ENCODE measurements at places on chromosomes 13 and 19.

DNA sequence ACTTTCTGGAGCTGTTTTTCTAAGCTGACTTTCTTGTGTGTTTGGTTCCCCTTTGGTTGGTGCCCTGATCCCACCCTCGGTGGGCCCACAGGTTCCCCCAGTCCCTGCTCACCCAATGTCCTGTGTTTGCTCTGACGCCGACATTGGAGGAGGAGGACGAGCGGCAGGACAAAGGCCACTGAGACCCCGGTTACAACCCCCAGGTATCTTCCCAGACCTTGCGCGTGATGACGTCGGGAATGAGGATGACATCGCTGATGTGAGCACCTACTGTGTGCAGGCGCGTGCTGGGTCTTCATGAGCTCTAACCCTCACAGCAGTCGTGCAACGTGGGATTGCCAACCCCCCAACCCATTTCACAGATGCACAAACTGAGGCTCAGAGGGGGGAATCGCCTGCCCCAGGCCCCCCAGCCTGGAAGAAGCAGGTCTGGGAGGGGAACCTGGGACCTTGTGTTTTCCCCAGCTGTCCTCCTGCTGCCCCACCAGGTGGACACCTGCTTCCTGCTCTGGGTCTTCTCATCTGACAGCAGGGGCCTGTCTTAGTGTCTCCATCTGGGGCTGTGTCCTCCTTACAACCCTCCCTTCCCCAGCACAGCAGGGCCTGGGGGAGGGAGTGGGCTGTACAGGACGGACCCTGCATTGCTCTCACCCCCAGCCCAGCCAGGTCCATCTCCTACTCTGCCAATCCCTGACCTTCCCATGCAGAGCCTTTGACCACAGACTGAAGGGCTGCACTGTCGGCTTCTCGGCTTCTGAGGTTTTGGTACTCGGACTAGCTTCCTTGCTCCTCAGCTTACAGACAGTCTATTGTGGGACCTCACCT, 4.7 kb upstream of the LILRA6 start:
- no peak for DNase-seq

- no peak for DNase-seq
Measured at GRCh38 chr19:6891761-6892385, 4.5 kb downstream of the ADGRE1 start.

GRCh38 chr13:83085186-83085900, 796.9 kb downstream of the SLITRK1 start:
- DNase-seq: no peak

GRCh38 chr19:13363954-13364353, 142.3 kb downstream of the CACNA1A start:
- DNase-seq: no peak

DNA sequence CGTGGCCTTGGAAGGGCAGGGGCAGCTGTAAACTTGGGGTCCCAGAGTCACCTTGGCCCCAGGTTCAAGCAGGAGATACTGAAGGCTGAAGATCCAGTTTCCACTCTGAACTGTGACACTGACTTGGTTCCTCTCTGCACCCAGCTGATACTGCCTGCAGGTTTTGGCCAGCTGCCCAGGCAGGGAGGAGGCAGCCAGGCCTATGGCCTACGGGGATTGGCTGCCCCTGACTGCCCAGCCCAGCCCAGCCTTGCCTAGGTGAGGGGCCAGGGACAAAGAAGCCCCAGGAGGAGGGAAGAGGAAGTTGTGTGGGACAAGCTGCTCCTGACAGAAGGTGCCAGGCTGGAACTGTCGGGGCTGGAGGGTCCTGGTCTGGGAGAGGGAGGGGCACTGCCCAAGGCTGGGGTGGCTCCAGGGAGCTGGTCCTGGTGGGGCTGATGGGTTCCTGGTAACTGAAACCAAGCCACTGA, 51.7 kb upstream of the CYP4F8 start:
- no peak for DNase-seq

DNA sequence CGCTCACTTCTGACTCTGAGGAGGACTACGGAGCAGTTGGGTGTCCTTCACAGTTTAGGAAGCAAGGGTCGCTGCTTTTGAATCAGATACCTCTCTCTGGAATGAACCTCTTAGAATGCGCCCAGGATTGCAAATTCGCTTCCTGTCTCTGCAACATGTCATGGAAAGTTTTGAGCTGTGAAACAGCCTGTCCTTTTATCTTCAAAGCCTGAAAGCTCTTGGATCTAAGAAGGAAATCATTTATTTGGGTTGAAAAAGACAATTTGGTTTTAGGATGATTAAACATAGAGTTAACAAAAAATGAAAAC, 134.1 kb downstream of the KATNAL1 start:
- DNase-seq: no peak

DNA sequence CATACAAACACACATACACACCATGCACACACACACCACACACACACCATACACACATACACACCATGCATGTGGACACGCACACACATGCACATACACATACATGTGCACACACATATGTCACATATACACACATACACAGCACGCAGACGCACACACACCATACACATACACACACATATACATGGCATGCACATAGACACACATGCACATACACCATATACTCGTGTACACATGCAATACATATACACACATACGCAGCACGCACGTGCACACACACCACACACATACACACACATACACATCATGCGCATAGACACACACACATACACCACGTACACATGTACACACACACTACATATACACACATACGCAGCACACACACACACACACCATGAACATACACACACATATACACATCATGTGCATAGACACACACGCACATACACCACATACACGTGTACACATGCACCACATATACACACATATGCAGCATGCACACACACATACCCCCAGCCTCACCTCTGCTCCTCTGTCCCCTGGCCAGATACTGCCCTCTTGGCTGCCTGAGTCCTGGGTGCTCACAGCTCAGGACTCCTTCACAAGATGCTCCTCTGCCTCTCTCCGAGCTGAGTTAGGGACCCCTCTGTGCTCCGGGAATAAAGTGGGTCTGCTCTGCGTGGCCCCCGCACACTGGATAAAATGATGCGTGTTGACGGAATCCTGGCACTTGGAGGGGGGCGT, 70.9 kb upstream of the ARHGEF7 start:
- no peak for DNase-seq

DNA sequence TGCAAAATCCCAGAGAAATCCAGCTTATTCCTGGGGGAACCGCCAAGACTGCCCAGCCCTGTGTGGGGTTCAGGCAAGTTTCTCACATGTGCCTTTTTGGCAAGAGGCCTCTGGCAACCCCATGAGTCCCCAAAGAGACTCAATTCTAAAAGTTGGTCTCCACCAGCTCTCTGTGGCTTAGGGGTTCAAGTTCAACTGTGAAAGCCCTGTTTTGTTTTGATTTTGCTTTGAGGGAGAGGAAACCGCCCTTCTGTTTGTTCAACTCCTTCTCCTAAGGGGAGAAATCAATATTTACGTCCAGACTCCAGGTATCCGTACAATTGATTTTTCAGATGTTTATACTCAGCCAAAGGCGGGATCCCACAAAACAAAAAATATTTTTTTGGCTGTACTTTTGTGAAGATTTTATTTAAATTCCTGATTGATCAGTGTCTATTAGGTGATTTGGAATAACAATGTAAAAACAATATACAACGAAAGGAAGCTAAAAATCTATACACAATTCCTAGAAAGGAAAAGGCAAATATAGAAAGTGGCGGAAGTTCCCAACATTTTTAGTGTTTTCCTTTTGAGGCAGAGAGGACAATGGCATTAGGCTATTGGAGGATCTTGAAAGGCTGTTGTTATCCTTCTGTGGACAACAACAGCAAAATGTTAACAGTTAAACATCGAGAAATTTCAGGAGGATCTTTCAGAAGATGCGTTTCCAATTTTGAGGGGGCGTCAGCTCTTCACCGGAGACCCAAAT, 583 bp upstream of the LDLR start:
- no peak for DNase-seq

DNA sequence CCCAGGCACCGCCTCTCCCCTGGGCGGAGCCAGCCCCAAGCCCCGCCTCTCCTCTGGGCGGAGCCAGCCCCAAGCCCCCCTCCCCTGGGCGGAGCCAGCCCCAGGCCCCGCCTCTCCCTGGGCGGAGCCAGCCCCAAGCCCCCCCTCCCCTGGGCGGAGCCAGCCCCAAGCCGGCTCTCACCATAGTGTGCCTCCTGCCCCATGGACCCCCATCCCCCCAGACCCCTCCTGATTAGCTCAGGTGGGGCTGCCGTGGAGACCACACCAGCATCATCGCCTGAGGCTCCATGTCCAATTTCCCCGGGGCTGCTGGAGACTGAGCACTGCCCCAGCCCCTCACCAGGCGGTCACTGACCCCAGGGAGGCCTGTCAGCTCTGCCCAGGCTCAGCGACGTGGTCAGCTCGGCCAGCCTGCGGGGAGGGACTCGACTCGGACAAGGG, 4.2 kb upstream of the MADCAM1 start:
- peak; percentile 49 for DNase-seq

GRCh38 chr19:54233941-54234340, 8.6 kb downstream of the LILRA6 start:
- DNase-seq: no peak

GRCh38 chr19:3097442-3097871, 3.3 kb downstream of the GNA11 start:
- DNase-seq: no peak

DNA sequence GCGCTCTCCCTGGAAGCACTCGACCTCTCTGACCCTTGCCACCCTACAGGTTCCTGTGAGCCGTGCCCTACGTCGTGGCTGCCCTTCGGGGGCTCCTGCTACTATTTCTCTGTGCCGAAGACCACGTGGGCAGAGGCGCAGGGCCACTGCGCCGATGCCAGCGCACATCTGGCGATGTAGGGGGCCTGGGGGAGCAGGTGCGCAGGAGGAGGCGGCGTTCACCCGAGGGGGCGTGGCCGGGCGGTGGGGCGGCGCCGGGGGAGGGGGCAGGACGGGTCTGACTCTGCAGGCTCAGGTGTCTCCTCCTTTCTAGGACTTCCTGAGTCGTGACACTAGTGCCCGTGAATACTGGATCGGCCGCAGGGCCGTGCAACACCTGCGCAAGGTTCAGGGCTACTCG, 26.4 kb downstream of the CLEC4M start:
- peak; percentile 22 for DNase-seq

DNA sequence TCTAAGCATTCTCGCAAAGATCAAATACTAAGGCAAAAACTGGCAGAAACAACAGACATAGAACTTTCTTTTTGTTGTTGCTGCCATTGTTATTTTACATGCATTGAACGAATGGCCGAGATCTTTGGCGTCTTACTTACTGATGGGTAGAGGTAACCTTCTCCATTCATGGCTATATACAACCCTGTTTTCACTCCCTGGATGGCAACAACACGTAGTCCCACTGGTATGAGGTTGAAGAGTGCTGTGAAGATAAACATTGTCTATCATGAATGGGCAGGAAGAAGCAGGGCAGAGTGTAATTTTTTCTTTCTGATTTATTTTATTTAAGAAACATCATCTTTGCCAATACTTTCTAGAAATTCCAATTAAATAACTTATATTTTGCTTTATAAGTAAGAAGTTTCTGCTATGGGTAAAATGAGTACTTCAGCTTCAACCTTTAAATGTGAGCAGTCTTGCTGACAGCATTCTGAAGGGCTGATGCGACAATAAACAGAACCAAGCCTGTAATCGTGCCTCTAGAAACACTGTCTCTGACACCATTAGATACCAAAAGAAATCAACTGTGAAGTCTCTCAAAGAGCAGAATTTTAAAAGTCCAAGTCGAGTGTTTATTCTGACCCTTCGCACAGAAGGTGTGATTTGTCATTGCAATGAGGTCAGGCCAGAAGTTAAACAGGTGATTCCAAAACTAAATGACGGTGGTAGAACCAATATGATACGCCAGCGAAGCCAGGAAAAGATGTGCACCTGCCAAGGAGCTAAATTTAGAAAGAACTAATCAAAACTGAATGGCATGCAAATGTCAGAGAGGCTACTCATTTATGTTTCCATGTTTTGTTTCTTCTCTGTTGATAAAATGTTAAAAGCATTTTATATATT, 416.4 kb downstream of the ITGBL1 start:
- no peak for DNase-seq

GRCh38 chr19:16193466-16193865, 4.2 kb upstream of the AP1M1 start:
- DNase-seq: no peak

- DNase-seq: no peak
Measured at GRCh38 chr19:21398851-21399250, 1.9 kb downstream of the ZNF493 start.

DNA sequence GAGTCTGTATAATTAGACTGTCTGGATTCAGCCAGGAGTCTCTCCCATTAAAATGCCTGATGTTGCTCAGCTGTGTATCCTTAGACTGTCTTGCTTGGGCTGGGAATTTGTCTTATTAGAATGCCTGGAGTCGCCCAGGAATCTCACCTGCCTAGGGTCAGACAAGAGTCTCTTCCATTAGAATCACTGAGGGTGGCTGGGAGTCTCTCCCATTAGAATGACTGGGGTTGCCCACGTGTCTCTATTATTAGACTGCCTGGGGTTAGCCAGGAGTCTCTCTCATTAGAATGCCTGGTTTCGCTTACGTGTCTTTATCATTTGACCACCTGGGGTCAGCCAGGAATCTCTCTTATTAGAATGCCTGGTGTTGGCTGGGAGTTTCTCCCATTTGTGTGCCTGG, 1450.0 kb downstream of the UQCRFS1 start:
- DNase-seq: no peak

- DNase-seq: no peak
Measured at GRCh38 chr13:84446972-84447639, 564.8 kb upstream of the SLITRK1 start.

GRCh38 chr13:64849196-64849595, 2380.9 kb downstream of the PCDH9 start:
- DNase-seq: no peak

GRCh38 chr13:31846182-31846938, 107.0 kb downstream of the RXFP2 start:
- peak; percentile 2 for DNase-seq

- no peak for DNase-seq
Measured at GRCh38 chr19:46408664-46409039, 4.7 kb downstream of the CCDC8 start.

- DNase-seq: no peak
Measured at GRCh38 chr19:32671883-32672593, 2.9 kb downstream of the ANKRD27 start.

All from activated naive CD4-positive, alpha-beta T cell (primary cell).